ENCODE measurements at places on chromosomes 6 and 20.

GRCh38 chr6:16224409-16224808 lies 14.0 kb upstream of the GMPR start:
- DNase-seq: no peak

DNA sequence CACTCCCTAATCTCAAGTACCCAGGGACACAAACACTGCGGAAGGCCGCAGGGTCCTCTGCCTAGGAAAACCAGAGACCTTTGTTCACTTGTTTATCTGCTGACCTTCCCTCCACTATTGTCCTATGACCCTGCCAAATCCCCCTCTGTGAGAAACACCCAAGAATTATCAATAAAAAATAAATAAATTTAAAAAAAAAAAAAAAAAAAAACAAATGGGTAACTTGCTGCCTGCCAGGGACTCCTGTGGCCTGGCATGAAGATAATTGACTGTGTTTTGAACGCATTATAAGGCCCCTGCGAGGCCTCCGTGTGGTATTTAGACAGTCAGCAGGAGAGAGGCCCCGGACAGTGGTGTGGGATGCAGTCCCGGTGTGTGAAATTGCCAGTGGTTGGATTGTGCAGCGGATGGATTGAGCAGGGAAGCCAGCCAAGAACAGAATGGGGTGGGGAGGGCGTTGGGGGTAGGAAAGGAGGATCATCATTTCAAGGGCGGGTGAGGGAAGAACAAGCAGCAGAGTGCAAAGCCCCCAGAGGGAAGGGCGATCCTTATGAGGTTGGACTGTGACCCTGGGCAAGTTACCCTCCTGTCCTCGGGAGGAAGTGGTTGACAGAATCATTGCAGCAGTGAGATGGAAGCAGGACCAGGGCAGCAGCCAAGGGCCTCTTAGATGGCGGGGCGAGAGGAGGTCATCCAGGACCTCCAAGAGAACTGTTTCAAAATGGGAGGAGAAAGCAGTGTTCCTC lies 43.3 kb downstream of the PPARD start:
- no peak for DNase-seq

DNA sequence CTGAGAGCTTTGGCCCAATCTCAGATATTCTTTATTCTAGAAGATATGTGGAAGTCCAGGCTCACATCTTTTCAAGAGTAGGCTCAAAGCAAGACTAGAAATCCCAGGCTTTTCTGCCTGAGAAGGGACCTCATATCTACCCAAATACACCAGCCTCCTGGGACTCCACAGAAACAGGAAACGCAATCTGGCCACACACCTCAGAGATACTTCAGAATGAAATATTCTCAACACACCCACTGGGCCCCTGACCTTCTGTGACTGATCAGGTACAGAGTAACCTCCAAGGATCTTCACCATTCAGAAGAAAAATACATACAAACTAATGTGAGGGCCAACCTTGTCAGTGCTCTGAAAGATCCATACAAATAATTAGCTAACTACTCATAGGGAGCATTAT lies 183.2 kb downstream of the HIVEP2 start:
- no peak for DNase-seq

- DNase-seq: no peak
Measured at GRCh38 chr20:48784273-48784641, 43.5 kb downstream of the PREX1 start.

DNA sequence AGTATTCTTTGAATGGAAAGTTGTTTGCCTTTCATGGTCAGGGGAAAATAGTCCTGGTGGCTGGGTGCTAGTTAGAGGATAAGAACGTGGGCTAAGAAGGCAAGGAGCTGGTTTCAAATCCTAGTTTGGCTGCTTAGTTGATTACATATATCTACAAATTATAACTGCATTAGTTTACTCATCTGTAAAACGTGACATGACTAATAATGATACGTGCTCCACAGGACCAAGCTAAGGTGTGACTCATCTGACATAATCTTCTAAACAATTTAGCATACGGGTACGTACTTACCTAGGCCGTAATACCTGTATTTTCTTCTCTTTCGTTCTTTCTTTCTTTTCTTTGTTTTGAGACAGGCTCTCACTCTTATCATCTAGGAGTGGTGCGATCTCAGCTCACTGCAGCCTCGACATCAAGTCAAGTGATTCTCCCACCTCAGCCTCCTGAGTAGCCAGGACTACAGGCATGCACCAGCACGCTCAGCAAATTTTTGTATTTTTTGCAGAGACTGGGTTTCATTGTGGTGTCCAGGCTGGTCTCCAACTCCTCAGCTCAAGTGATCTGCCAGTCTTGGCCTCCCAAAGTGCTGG lies 1274.2 kb upstream of the GJE1 start:
- no peak for DNase-seq

- DNase-seq: no peak
Measured at GRCh38 chr6:29547573-29547972, 12.0 kb downstream of the UBD start.

GRCh38 chr6:26240157-26241032 lies 124.6 kb upstream of the BTN3A2 start:
- no peak for DNase-seq

DNA sequence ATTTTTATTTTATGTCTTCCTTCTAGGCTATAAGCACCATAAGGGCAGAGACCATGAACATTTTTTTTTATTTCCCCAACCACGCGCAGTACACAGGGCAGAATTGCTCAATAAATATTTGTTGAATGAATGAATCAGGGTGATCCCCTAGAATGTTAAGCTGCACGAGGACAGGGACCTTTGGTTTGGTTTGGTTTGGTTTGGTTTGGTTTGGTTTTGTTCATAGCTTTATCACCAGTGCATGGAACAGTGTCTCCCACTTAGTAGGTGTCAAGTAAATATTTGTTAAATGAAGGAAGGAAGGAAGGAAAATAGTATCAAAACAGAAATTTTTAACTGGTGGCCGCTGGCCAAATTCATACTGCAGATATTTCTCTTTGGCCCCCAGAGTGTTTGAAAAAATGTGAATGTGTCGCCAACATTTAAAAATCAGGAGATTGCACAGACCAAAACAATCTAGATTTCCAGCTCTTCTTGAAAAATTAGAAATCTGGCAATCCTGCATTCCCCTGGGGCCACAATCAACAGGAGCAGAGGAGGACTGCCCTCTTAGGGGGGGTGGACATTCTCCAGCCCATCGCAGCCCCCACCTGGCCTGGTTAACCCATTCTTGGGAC lies 205.3 kb downstream of the EYA2 start:
- DNase-seq: no peak

- no peak for DNase-seq
Measured at GRCh38 chr6:39770446-39770845, 21.7 kb upstream of the DAAM2 start.

GRCh38 chr6:24431045-24431451 lies 28.3 kb downstream of the MRS2 start:
- no peak for DNase-seq

GRCh38 chr6:170224694-170225660 lies 65.9 kb downstream of the DLL1 start:
- no peak for DNase-seq

GRCh38 chr20:19407196-19407595 lies 194.8 kb downstream of the SLC24A3 start:
- no peak for DNase-seq

- no peak for DNase-seq
Measured at GRCh38 chr20:46900826-46901225, 6.2 kb downstream of the EYA2 start.

GRCh38 chr6:109527989-109528388 lies 45.0 kb upstream of the ZBTB24 start:
- no peak for DNase-seq

- no peak for DNase-seq
Measured at GRCh38 chr6:117298941-117299340, 33.6 kb downstream of the VGLL2 start.

DNA sequence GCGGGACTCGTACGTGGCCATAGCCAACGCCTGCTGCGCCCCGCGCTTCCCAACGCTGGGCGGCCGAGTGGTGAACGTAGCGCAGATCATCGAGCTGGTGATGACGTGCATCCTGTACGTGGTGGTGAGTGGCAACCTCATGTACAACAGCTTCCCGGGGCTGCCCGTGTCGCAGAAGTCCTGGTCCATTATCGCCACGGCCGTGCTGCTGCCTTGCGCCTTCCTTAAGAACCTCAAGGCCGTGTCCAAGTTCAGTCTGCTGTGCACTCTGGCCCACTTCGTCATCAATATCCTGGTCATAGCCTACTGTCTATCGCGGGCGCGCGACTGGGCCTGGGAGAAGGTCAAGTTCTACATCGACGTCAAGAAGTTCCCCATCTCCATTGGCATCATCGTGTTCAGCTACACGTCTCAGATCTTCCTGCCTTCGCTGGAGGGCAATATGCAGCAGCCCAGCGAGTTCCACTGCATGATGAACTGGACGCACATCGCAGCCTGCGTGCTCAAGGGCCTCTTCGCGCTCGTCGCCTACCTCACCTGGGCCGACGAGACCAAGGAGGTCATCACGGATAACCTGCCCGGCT lies 3.4 kb downstream of the SLC32A1 start:
- no peak for DNase-seq

DNA sequence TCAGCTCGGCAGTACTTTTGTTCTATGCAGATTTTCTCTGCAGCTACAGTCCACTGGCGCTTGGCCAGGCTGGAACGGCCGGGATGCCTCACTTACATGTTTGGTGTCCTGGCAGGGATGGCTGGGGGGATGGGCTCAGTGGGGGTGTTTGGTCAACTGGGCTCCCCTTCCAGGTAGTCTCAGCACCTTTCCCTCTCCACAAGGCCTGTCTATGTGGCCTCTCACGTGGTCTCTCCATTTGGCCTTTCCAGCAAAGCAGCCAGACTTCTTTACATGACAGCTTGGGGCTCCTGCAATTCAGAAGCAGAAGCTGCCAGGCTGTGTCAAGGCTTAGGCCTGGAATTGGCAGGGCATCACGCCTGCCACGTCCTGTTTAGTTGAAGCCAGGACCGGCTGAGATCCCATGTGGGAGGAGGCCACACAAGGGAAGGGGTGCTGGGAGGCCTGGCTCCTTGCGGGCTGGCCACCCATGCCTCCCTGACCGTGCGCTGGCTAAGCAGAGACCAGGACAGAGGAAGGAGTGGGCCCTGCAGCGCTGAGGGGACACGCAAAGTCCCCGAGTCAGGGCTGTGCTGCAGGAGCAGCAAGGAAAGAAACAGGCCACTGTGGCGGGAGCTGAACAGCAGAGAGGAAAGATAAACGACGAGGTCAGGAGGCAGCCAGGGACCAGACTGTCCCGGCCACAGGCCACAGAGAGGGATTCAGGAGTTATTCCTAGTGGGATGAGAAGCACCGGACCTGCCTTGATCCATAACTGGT lies 38.9 kb downstream of the MGME1 start:
- no peak for DNase-seq

DNA sequence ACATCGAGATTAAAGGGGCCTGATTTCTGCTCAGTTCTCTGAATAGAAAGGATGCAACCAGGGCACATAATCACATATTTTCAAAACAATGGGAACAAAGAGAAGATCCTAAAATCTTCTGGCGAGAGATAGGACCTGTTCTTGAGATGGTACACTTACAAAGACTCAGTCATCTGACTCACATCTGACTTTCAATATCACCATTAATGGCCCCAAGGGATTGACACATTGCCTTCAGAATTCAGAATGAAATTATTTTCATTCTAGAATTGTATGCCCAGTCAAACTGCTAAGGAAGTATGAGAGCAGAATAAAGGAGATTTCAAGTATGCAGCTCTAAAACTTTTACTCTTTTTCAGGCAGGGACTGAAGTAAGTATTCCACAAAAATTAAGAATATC lies 240.7 kb upstream of the POU3F2 start:
- DNase-seq: no peak

GRCh38 chr6:95244751-95245150 lies 332.6 kb upstream of the MANEA start:
- no peak for DNase-seq

DNA sequence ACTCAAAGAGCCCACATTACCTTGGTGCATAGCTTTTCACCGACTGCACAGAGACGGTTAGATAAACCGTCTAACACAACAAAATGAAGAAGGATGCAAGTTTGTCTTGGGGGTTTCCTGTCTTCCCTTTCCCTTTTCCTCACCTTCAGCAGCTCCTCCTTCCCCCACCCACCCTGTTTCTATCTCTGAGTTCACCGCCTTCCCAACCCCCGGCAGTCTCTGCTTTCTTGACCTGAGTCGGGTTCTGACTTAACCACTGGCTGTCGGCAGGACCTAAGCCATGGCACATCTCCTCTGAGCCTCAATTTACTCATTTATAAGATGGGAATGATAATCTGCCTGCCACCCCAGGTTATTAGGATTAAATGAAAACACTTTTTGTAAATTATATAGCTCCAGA lies 25.8 kb upstream of the CNKSR3 start:
- DNase-seq: no peak

- DNase-seq: no peak
Measured at GRCh38 chr6:94323853-94324252, 904.5 kb upstream of the EPHA7 start.

DNA sequence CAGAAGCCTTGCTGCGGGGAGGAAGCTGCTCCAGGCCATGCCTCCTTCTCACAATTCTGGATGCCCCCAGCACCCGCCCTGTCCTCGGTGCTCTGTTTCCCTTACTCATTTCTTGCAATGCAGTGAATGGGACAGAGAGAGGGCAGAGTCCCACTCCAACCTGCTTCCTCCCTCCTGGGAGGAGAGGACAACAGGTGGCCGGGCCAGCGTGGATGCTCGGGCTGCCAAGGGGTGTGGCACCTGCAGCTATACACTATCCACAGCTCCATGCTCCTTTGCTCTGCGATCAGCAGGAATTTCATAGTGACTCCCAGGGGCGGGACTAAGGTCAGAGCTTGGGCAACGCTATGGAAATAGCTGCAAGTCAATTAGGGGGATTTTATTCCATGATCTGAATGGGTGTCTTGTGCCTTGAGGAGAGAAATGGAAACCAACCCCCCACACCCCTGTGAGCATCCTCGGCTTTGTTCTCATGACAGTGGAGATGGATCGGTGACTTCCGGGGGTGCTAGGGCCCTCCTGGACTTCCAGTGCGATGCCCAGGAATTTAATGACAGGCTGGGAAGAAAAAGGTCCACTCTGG lies 192.5 kb downstream of the MYLK4 start:
- no peak for DNase-seq

DNA sequence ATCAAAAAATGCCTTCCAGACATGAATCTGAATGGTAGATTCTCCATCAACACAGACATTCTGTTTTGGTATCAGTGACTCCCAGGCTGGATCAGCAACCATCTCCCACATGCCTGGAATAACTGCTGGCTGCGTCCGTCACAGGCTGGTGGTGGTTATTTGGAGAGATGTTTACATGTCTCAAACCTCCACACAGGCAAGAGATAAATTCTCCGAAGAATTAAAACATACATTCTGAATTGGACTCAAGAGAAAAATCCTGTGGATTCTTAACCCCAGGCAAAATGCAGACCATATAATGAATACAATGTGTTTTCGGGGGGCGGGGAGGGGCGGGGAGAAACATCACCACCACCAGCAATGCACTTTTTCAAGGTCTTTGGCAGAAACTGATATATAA lies 108.2 kb downstream of the THBS2 start:
- no peak for DNase-seq

GRCh38 chr6:84517741-84518530 lies 246.5 kb downstream of the TBX18 start:
- no peak for DNase-seq

- DNase-seq: no peak
Measured at GRCh38 chr6:13026557-13026956, 301.8 kb downstream of the TBC1D7 start.

- no peak for DNase-seq
Measured at GRCh38 chr6:88843040-88843439, 120.4 kb downstream of the RNGTT start.

- DNase-seq: no peak
Measured at GRCh38 chr6:151239603-151240035, at the start of gene AKAP12. TSS of gene AKAP12 (plus strand) at chr6:151239967. CDS start at chr6:151240563, 596 bp downstream.

Data from NCI-H2081 treated with DMSO at 0.1 percent for 48 hours (cell line).